ENCODE measurements at places on chromosomes 12 and 14.

- DNase-seq = no peak
Observed at GRCh38 chr14:84750763-84751554, 779.0 kb upstream of the FLRT2 start.

DNA sequence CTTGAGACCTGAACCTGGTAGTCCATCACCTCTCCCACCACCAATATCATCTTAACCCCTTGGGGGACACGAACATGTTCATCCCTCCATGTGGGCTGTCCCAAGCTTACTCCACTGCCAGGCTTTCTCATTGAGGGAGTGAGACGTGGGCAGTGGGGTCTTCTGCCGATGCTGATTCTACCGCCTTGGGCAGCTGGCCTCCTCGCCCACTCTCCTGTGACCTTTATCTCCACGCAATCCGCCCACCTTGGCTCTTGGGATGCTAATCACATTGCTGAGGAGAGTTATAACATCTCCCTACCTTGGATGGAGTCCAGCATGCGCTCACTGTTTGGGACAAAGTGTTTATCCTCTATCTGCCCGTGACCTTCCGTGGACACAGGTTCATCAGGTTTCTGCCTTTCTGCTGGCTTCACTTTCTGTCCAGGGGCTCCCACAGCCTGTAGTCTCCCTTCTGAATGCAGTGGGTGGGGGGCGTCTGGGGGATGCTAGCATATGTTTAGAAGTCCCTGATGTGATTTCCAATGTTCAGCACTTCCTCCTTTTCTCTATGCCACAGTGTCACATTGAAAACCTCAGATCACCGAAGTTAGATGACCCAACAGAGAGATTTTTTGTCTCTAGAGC, 53.2 kb upstream of the ESRRB start:
- no peak for DNase-seq

GRCh38 chr12:139585-139984, 73.0 kb downstream of the IQSEC3 start:
- DNase-seq = no peak

- peak; percentile 12 for DNase-seq
Observed at GRCh38 chr12:131493068-131493826, 217.6 kb upstream of the SFSWAP start.

- no peak for DNase-seq
Observed at GRCh38 chr12:72024613-72025012, 86.0 kb downstream of the TPH2 start.

- no peak for DNase-seq
Observed at GRCh38 chr12:109863847-109864712, 16.3 kb downstream of the GLTP start.

- no peak for DNase-seq
Observed at GRCh38 chr14:53549956-53550355, 396.8 kb upstream of the DDHD1 start.

- no peak for DNase-seq
Observed at GRCh38 chr14:77003960-77004710, 24.4 kb downstream of the IRF2BPL start.

- DNase-seq = peak; percentile 44
Observed at GRCh38 chr12:7113389-7113871, 4.4 kb upstream of the C1RL start.

DNA sequence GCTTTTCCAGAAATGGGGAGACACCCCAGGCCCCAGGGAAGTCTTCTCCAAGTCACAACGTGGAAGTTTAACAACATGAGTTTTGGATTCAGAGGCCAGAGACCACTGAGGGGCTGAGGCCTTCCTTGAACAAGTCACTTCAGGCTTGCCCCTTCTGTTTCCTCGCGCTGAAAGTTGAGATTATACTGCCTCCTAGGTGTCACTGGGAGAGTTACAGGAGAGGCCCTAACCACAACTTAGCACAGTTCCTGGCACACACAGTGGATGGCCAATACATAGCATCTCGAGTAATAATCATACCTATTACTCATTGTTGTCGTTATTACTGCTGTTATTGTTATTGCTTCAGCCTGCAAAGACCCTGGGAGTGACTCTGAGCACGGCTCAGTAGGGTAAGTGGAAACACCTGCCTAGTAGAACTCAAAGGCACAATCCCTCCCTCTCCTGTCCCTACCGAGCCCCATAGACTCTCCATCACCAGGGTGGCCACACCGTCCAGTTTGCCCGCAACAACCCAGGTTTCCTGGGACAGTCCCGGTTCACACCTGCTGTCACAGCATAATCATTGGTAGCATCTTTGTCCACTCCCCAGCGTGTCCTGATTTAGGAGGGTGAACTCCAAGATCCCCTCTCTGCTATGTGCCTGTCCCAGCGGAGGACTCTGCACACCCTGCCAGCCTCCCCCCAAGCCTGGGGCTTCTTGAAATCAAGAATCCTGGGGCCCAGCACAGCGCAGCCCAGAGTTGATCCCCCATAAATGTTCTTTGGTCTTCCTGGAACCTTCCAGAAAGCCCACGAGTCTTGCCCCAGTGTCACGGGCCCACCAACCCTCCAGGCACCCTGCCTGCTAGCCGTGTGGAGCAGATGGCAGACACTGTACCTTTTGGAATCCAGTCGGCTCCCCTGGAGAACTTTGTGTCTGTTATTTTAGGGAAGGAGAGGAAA, 85.0 kb downstream of the SYNE3 start:
- peak; percentile 39 for DNase-seq

DNA sequence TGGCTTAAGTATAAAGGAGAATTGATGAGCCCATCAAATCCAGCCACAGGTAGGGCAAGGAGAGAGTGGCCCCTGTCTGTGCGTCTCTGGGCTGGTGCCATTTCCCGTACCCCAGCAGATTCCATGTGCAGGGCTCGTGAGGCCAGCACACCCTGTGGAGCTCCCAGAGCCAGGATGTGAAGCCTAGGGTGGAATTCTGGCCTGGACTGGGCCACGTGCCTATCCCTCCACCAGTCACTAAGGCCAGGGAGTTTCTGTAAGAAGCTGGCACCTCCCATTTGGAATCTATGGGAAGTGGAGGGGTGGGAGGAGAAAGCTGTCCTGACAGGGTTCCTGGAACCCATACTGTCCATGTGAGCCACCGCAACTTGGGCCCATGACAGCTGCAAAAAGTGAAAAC, 148.5 kb downstream of the FOXN3 start:
- DNase-seq = no peak

- DNase-seq = no peak
Observed at GRCh38 chr14:57660208-57660607, 166.6 kb upstream of the CCDC198 start.

DNA sequence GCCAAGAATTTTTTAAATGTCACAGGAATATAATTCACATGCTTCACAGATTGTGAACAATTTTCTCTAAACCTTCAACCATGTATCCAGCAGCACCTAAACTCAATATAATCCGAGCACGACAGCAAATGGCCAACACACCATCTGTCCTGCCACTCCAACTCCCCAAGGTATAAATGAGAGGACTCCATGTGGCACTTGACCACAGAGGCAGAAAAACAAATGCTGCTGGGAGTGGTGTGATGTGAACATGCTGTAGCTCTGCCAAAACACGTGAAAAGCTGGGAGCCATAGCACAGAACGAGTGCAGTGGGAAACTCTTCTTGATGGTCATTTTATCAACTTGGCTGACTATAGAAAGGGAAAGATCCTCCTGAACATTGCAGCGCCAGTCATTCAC, 70.9 kb downstream of the LLPH start:
- DNase-seq = no peak

DNA sequence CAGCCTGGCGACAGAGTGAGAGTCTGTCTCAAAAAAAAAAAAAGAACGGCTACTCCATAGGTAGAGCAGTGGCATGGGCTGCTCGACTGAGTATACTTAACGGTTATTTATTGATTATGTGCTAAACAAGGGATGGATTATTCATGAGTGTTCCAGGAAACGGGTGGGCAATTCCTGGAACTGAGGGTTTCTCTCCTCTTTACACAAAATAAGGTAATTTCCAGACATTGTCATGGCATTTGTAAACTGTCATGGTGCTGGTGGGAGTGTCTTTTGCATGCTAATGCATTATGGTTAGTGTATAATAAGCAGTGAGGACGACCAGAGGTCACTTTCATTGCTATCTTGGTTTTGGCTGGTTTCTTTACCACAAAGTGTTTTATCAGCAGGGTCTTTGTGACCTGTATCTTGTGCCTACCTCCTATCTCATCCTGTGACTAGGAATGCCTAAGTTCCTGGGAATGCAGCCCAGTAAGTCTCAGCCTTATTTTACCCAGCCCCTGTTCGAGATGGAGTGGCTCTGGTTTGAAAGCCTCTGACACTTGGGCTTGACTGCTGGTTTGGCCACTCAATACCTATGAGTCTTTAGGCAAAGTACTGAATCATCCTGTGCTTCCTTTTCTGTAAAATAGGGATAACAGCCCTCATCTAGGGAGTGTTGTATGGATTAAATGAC, 3.2 kb downstream of the DGLUCY start:
- DNase-seq = no peak

- DNase-seq = no peak
Observed at GRCh38 chr12:27814851-27815591, 35.0 kb upstream of the MANSC4 start.

GRCh38 chr12:88600272-88600671, 20.0 kb upstream of the KITLG start:
- peak; percentile 14 for DNase-seq

- no peak for DNase-seq
Observed at GRCh38 chr12:26172946-26173552, 22.3 kb upstream of the SSPN start.

- DNase-seq = no peak
Observed at GRCh38 chr14:103705118-103705503, 10.1 kb downstream of the XRCC3 start.

GRCh38 chr12:46219877-46220655, 48.8 kb downstream of the SLC38A1 start:
- DNase-seq = no peak

DNA sequence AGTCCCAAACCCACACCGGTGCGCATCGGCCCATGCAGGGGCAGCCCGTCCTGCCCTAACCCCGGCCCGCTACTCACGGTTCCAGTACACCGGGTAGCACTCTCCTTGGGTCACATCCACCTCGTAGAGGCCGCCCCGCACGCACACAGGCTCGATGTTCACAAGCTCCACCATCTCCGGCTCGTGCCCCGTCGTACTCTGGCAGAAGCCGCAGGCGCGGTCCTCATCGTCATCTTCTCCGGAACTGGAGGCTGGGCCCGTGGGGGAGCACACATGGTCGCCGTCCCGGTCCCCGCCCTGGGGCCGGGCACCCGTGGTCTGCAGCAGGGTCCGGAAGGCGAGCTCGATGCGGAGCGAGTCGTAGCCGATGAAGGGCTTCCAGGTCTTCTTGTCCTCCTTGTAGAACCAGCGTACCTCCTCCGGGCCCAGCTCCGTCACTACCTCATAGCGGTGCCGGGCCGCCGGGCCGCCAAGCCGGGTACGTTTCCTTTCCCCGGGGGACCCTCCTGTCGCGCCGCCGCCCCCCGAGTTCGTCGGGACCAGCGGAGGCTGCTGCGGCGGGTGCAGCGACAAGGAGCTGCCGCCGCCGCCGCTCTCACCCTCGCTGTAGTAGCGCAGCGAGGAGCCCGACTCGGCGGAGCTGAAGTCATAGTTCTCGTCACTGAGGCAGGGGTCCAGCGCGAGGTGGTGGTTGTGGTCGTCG, 788 bp downstream of the DDHD1 start:
- DNase-seq = peak; percentile 46

GRCh38 chr14:103022002-103022684, 35.2 kb downstream of the CDC42BPB start:
- DNase-seq = no peak

- no peak for DNase-seq
Observed at GRCh38 chr14:78788467-78789360, 618.5 kb downstream of the NRXN3 start.

- DNase-seq = no peak
Observed at GRCh38 chr12:29198901-29199300, 49.8 kb downstream of the FAR2 start.

GRCh38 chr12:58711974-58712373, 208.3 kb downstream of the LRIG3 start:
- no peak for DNase-seq

GRCh38 chr12:132118876-132119275, 25.2 kb downstream of the DDX51 start:
- DNase-seq = no peak

- peak; percentile 32 for DNase-seq
Observed at GRCh38 chr12:55932551-55932910, 1.6 kb downstream of the DGKA start.

GRCh38 chr12:121917950-121918678, at the start of gene CFAP251:
Gene CFAP251 (plus strand): TSS chr12:121918592. CDS start chr12:121921306, 2,714 bp downstream.
- DNase-seq = no peak

DNA sequence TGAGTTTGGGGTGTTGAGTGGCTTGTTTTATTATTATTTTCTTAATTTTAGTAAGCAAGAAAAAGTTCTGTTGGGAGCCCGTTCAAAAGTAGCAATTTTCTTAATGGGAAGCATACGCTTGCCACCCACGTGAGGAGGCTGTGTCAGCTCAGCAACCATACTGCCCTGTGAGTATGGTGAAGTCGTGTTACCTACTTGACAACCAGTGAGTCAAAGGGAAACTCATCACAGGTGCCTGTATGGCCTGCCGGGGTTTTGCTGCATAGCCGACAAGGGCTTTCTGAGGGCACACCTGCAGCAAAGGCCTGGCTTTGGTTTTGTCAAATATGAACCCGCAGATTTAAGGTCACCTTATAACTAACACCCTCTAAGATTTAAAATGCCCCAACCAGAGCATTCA, 31.1 kb downstream of the PITPNM2 start:
- no peak for DNase-seq

GRCh38 chr12:94175763-94176668, 27.6 kb downstream of the PLXNC1 start:
- DNase-seq = no peak

DNA sequence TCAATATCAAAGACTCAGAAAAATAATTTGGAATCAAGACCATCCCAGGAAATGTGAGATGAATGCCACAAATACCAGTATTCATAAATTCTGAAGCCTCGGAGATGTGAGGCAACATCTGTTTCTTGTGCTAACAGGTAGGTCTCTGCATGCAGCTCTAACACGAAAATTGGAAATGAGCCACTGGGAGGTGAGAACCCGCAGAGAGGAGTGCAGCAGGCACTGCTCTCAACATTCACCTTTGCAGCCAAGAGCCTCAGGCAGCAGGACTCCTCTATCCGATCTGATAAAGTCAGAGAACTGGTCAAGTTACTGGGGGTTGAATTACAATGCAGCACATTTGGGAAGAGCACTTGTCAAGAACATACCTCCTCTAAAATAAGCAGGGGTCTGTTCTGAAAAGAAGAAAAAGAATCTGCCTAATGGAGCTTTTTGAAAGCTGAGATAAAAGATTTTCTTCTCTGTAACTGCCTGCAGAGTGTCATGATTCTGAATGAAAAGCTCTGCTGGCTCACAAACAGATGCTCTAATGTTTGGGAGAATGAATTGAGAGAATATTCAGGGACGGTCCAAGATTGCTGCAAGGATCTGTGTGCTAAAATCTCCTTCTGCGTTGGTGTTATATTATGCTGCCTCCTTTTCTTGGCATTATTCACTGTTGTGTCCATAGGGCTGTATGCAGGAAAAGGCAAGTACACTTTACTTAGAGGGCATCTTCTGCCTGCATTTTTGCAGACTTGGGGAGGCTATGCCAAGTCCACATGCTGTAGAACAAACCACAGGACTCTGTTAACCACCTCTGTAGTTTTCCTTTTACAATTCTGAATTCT, 209.6 kb upstream of the KRR1 start:
- DNase-seq = no peak

Measured in A549 (cell line).